ENCODE measurements at places on chromosomes 7 and 10. TPM values are rescaled to one million over a fixed set of nuclear protein-coding genes. Genes with fewer than 3 reads are reported as not detected.

DNA sequence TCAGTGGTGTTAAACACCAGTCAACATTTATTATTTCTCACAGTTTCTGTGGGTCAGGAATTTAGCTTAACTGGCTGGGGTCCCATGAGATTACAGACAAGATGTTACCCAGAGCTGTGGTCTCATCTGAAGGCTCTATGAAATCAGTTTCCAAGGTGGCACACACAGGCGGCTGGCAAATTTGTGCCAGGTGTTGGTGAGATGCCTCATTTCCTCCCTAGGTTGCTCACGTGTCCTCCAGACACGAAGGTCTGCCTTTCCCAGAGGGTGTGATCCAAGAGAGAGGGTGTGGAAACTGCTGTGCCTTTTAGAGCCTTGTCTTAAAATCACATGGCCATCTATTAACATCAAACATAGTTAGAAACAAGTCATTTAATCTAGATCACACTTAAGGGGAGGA lies 209.0 kb downstream of the JCAD start:
- no peak for DNase-seq

DNA sequence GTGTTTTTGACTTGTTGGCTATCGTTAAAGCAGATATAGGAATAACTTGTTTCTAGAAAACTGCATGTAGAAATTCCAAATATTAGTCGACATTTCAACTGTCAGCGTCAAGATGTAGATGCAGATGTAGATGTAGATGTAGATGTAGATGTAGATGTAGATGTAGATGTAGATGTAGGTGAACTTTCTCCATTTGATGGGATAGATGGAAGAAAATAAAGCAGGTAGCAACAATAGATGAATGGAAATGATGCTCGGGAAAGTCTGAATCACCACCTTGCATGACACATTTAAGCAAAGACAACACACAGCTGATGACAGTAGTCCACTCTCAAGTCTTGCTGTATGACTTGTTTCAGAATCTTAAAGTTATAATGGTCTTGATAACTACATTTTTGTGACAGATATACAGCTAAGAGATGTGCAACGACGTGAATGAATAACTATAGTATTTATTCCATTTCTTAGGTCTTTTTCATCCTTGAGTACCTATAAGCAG lies 53.5 kb downstream of the SND1 start:
- no peak for DNase-seq

Gene ATRNL1
- total RNA-seq, result not detected

DNA sequence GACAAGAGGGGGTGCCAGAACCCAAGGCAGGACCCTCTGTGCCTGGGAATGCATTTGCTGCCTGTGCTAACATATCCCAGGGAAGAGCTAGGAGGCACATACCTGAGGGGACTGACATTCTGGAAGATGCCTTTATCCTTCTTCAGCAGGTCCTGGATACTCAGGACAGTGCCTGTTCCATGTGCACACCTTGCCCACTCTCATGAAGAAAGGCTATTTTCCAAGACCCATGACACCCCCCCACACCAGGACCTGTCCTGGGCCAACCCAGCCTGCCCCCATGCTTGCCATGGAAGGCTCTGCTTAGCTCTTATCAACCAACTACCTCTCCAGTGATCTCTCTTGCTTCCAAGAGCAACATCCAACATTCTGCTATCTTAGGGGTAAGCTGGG lies 67.2 kb upstream of the CAMK2B start:
- DNase-seq, result no peak

Gene NODAL
- not detected for total RNA-seq

Gene EGR2
- 54.5 TPM for total RNA-seq

DNA sequence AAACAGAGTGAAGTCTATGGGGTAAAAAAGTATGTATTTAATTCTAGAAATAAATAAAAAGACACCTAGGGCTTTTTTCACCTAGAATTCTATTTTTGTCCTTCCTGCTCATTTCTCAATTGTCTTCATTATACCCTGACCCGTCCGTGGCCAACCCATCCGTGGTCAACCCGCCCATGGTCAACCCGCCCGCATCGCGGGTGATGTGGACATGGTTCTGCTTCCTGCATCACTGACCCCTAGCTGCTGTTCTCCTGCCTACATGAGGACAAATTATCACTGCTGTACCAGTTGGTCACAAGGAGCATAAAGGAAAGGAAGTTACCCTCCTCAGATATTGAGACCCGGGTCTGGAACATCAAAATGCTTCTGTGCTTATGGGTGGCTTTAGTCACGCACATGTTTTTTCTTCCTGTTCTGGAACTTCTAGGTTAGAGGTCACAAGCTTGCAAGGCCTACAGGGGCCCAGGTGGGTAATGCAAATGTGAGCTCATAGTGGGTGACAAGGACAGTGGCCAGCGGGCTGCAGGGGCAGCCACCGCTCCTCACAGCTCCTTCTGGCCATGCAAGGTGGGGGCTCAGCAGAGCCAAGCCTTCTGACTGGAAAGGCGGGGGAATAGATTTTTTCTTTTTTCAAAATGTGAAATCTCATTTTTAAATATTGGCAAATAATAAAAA lies 15.5 kb downstream of the CAMK2G start:
- DNase-seq, result no peak

DNA sequence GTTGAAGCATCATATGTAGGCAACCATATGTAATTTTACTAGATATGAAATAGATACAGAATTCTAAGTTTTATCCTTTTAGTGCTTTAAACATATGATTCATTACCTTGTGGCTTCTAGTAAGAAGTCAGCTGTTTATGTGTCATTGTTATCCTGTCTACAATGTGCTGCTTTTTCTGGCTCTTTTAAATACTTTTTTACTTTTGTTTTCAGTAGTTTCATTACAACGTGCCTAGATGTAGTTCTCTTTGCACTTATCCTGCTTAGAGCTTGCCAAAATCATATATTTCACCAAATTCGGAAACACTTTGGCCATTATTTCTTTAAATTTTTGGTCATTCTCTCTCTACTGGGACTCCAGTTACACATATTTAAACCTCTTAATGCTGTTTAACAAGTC lies 26.4 kb downstream of the YAE1 start:
- no peak for DNase-seq

DNA sequence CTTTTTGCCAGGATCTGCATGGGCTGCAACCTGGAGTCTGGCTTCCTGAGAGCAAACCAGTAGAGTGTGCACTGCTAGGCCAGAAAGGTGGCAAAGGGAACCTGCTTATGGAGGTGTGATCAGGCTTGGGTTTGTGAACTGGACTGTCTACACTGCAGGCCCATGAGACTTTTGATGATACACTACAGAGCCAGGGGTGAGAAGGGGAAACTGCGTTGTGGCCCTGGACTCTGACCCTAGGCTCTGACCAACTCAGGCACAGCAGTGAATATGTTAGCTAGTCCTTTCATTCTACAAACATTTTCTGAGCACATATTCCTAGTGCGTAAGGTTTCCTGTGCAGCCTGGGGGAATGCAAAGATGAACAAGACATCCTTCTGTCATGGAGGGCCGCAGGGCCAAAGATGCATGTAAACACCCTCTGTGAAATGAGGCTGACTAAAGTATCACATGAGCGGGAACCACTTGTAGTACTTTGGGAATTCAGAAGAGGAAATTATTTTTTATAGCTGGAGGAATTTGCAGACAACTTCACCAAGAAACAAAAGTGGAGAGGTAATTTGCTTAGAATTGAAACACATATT lies 63.8 kb upstream of the HPS1 start:
- no peak for DNase-seq

GRCh38 chr7:51444936-51445335 lies 128.3 kb upstream of the COBL start:
- DNase-seq, result no peak

DNA sequence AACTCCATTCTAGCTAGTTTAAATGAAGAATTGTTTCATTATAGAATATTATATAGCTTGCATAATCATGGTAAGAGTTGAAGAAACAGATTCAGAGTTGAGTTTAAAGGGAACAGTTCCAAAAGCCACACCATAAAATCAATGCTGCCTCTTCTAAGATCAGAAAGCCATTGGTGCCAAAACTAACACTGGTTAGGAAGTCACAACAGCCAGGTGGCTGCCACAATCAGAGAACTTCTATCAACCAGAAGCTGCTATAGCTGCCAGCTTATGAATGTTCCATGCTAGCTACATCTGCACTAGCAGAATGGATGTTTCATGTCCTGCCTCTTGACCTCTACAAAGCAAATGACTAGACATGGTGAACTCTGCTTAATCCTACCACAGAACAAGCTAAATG lies 583.1 kb upstream of the LRRN3 start:
- DNase-seq, result no peak

- DNase-seq, result no peak
Measured at GRCh38 chr7:117092785-117093184, 139.5 kb downstream of the ST7 start.

- DNase-seq, result no peak
Measured at GRCh38 chr7:132764762-132765161, 188.5 kb upstream of the PLXNA4 start.

DNA sequence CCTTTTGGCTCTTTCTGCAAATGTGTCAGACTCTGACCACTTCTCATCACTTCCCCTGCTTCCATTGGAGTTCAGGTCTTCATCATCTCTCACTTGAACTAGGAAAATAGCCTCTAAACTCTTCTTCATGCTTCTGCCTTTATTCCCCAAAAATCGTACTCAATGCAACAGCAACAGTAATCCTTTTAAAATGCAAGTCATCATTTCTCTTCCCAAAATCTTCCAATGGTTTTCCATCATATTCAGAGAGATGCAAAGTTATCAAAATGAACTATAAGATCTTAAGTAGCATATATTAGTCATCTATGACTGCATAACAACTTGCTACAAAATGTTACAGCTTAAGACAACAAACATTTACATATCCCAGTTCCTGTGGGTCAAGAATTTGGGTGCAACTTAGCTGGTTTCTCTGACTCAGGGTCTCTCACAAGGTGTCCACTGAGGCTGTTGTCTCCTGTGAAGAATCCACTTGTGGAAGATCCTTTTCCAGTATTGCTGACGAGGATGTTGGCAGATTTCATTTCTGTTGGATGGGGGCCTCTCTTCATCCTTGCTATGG lies 31.0 kb upstream of the ETV1 start:
- no peak for DNase-seq

DNA sequence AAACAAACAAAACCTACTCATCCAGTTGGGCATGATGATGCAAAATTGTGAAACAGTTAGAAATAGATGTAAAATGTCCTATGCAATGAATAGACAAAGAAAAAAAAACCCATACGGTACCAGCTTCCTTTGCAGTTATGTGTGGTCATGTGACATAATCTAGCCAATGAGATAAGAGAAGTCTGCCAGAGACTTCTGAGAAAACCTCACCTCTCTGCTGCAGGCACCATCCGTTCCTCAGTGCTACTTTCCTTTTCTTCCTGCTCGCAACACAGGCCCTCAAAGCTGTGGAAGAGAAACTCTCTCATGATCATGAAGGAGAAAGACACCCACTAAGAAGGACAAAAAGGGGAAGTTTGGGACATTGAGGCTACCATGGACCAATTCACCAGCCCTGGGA lies 76.8 kb upstream of the CARD11 start:
- DNase-seq, result no peak

Gene PAX2
- total RNA-seq, result not detected

- DNase-seq, result no peak
Measured at GRCh38 chr7:159064816-159065510, 79.7 kb downstream of the VIPR2 start.

GRCh38 chr10:48550071-48550691 lies 54.7 kb downstream of the ARHGAP22 start:
- no peak for DNase-seq

Gene EVX1
- not detected for total RNA-seq

GRCh38 chr10:6101181-6101580 lies 12.3 kb downstream of the RBM17 start:
- DNase-seq, result no peak

Gene TRIM73
- total RNA-seq, result 3.9 TPM

GRCh38 chr7:48424731-48425130 lies 253.5 kb downstream of the ABCA13 start:
- DNase-seq, result no peak
